ENCODE measurements at places on chromosomes 16 and 17. TPM values are rescaled to one million over a fixed set of nuclear protein-coding genes. Genes with fewer than 3 reads are reported as not detected.

Gene SLC2A4
- 147 TPM for total RNA-seq

DNA sequence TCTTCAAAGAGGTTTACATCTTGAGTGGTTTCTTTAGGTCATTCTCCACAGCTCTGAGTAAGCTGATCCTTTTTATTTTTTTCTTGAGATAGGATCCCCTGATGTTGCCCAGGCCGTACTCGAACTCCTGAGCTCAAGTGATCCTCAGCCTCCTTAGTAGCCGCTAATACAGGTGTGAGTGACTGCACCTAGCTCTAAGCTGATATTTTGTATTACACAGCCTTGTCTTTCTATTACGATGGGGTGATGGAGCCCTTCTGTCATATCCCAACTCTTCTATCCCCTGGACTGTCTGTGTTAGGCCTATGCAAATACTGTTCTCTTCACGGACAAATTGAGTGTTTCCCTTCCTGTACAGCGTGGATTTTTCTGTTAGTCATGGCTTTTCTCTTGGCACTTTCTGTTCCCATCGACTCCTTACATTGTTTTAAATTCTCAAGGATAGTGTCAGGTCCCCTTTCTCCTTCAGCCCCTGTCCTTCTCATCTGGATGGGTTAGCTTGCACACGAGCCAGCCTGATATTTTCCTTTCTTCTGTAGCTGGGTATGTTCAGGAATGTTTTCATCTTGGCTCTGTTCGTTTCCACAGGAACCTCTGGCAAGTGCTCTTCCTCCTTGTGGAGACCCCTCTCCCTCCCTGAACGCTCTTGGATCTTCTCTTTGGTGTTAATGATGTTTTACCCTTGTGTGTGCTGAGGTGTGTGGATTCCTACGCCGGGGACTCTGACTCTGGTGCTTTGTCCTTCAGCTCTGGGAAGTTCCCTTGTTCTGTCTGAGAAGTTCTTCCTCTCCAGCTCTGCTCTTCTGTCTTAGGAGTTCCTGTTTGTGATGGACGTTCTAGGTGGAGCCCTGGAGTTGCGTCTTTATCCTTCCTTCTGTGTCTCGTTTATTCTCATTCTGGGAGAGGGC, 2.3 kb downstream of the BANP start:
- no peak for DNase-seq

Gene DUSP3
- 152 TPM for total RNA-seq

- DNase-seq = no peak
Observed at GRCh38 chr16:75106351-75107274, 10.0 kb downstream of the LDHD start.

GRCh38 chr16:11129378-11129781, 126.6 kb downstream of the SOCS1 start:
- no peak for DNase-seq

Data from esophagus muscularis mucosa (tissue), 4 donors.